ENCODE measurements at places on chromosomes 12 and 14. TPM values are rescaled to one million over a fixed set of nuclear protein-coding genes. Genes with fewer than 3 reads are reported as not detected.

ZDHHC22 gene
- total RNA-seq, result not detected

KIF26A gene
- 0.46 TPM for total RNA-seq

MYG1 gene
- total RNA-seq, result 65.3 TPM

ASCL1 gene
- total RNA-seq, result not detected

TCL1A gene
- total RNA-seq, result not detected

All from epithelial cell of proximal tubule (primary cell).